CD4-positive, alpha-beta T cell treated with Interleukin-4 for 4 hours (primary cell): ENCODE measurements at places on chromosomes 11 and 22.

DNA sequence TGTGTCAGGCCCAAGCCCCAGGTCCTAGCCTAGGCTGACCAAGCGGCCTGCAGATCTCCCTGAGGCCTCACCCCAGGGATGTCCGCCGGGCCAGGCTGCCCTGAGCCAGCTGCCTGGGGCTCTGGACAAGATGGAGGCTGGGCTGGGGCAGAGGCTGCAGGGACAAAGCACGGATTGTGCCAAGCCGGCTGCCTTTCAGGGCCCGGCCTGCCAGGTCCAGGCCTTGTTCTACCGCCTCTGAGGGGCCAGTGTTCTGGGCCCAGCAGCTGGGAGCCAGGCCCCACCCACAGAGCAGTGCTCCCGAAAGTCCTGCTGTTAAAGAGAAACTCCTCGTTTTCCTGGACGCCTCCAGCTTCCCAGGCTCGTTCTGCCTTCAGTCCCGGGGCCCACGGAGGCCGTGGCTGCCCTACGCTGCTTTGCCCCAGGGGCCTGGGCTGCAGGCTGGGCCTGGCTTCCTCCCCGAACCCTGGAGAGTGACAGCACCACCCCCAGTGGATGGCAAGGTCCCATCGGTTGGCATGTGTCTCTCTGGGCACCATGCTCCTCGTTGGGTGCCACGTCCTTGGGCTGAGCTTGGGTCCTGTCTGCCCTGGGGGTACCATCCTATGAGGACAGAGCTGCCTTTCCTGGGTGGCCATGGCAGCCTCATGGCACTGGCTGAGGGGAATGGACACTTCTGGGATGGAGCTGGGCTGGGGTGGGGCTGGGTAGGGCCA lies 7.6 kb downstream of the BRSK2 start:
- DNase-seq = no peak

- DNase-seq = no peak
Measured at GRCh38 chr11:34358258-34358727, 483 bp upstream of the ABTB2 start.

GRCh38 chr11:2846056-2846455 lies 39.5 kb downstream of the CDKN1C start:
- no peak for DNase-seq

DNA sequence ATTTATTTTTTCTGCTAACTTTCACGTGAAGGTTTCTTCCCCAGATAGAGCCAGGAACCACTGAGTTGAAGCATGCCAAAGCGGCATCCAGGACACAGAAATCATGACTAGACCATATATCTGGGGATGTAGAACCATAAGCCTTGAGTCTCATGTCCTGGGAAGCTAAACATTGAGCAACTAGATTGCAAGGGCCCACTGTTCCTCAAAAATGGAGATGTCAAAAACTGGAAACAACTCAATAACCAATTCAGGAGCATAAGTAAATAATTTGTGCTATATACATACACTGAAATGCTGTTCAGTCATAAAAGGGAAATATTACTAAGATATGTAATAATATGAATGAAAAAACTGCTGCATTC lies 29.0 kb upstream of the CARD16 start:
- no peak for DNase-seq

- no peak for DNase-seq
Measured at GRCh38 chr11:42407341-42407740, 904.5 kb upstream of the API5 start.

- no peak for DNase-seq
Measured at GRCh38 chr11:9651899-9652748, 11.8 kb upstream of the SWAP70 start.

DNA sequence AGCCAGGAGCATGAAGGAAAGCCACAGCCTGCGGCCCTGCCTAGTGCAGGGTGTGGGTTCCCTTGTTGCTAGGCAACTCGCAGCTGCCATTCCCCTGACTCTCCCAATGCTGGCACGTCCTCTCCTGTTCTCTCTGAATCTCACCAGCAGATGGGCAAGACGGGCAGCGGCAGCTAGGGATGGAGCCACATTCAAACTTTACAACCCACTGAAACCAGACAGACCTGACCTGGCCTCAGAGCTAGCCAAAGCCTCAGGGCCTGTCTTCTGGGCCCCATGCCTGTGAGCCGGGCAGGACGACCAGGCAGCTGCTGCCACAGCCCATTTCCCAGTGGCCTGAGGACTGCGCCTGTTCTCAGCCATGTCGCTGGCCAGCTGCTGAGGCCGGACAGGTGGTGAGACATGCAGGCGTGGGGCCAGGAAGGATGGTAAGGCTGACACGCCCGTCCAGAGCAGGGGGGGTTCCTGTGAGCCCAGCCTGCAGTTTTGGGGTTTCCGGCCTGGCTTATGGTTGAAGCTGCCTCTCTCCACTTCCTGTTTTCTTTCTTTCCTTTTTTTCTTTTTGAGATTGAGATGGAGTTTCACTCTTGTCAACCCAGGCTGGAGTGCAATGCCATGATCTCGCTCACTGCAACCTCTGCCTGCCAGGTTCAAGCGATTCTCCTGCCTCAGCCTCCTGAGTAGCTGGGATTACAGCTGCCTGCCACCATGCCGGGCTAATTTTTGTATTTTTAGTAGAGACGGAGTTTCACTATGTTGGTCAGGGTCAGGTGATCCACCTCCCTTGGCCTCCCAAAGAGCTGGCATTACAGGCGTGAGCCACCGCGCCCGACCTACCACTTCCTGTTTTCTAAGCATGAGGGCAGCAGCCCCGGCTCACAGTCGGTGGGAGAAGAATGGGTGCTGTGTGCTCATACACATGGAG lies 4.1 kb downstream of the SUN2 start:
- DNase-seq = peak; percentile 83

DNA sequence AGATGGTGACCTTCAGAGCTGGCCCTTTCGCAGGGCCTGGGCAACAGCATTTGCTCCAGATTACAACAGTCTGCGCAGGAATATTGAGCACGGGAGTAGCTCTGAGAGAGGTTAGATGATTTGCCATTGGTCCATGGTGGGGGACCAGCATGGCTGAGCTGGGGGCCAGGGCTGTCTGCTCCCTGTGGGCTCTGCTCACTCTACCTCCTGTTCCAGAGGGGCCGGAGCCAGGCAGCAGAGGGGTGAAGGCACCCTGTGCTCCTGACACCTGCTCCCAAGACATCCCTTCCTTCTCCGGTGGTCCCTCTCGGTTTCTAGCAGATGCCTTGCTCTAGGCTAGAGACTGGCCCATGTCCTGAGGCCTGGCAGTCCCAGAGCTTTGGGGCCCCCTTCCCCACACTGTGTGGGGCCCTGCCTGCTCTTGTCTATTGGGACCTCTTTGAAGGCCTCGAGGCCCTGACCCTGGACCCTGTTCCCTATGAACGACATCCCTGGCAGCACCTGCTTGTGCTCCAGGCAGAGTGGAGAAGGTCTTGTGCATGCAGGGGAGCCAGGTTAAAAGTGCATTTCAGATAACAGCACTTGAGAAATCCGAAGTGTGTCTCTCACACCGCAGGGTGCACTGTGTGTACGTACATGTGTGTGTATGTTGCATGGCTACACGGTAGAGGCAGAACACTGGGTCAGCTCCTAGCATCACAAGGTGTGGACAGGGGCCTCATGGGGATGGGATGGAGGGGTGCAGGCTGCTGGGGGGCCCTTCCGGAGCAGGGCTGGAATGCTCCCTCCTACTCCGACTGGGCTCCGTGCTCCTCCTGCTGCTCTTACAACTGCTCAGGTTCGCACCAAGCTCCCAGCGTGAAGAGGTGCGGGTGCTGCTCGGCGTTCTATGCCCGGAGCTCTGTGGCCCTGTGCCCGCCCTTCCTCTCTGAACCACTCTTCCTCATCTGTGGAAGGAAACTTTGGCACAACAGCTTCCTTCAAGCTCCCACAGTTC lies 123.3 kb upstream of the B3GAT1 start:
- DNase-seq = no peak

GRCh38 chr11:11403763-11404725 lies 51.0 kb upstream of the CSNK2A3 start:
- no peak for DNase-seq

DNA sequence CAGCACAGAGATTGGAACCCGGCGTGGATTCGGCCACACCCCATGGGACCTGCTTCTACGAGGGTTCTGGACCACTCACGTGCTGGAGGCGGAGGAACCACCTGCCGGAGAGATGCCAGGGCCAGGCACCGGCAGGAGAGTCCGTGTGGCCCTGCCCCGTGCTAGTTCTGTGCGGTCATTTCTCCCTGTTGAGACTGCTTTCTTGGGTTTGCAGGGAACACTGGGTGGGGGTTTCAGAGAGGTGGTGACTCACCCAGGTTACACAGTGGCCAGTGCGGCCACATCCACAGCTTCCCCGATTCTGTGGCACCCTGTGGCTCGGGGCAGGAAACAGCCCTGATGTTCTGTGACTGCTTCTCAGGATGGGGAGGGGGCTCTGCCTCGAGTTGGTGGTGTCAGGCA lies 3.6 kb upstream of the PHLDA2 start:
- DNase-seq = no peak

- DNase-seq = no peak
Measured at GRCh38 chr22:45603619-45604018, 68.0 kb upstream of the ATXN10 start.

- DNase-seq = no peak
Measured at GRCh38 chr11:1283091-1283511, 26.3 kb downstream of the TOLLIP start.

DNA sequence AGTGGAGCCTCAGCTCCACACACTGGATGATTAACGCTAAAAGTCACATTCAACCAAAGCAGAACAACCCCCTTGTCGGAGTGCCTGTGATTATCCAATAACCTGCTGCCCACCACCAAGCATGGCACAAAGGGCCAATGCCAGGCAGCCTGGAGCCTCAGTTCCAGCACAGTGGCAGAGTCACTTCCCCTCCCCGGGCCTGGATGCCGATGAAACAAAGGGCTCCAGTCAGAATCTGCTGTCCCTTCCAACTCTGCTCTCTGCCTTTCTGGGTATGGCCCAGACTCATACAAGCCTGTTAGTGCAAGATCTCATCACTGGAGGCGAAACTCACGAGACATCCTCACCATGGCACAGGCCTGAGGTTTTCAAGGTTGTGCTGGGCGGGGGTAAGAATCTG lies 52.1 kb downstream of the CLTCL1 start:
- no peak for DNase-seq

GRCh38 chr11:26095340-26095739 lies 236.6 kb upstream of the ANO3 start:
- no peak for DNase-seq

- no peak for DNase-seq
Measured at GRCh38 chr22:45522462-45522861, 19.8 kb downstream of the FBLN1 start.

DNA sequence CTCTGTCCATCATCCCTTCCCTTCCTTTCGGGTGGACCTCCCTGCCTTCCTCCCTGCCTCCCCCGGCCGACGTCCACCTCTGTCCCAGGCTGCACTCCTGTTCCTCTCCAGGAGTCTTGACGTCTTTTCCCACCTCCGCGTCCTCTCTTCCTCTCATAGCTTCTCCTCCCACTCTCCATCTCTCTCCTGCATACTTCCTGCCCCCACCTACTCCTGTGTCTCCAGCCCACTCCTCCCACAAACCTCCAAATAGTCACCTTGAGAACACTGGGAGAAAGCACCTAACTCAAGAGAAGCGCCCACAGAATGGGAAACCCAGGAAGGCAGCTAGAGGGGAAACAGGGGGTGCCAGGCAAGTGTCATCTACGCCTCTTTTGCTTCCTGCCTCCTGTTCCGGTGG lies 60.8 kb downstream of the PDE2A start:
- DNase-seq = no peak

GRCh38 chr11:69854713-69855112 lies 35.5 kb upstream of the FGF3 start:
- no peak for DNase-seq

GRCh38 chr11:28535677-28536076 lies 427.5 kb downstream of the METTL15 start:
- no peak for DNase-seq

GRCh38 chr22:19878461-19879245 lies 24.0 kb upstream of the GNB1L start:
- no peak for DNase-seq

- no peak for DNase-seq
Measured at GRCh38 chr11:39221550-39222138, 2237.8 kb downstream of the LRRC4C start.

DNA sequence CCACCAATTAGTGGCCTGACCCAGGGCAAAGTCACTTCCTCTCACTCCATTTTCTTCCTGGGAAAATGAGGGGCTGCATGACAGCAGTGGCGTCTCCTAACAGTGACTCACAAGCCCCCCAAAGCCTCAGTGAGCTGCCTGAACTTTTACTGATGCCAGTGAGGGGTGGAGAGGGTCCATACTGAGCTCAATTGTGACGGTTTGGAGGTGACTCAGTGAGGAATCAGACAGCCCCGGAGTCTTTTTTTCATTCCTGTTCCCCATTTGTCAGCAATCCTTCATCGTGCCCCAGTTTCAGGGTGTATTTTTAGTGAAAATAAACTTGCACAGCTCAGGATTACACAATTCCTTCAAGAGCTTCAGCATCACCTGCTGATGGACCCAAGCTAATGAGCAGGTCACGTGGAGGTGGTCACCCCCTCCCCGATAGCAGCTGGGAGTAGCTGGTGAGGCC lies 30.1 kb upstream of the RASD2 start:
- DNase-seq = no peak

GRCh38 chr22:47174096-47174495 lies 411.6 kb downstream of the TBC1D22A start:
- no peak for DNase-seq

GRCh38 chr22:30252411-30253204 lies 6.0 kb upstream of the LIF start:
- DNase-seq = no peak

DNA sequence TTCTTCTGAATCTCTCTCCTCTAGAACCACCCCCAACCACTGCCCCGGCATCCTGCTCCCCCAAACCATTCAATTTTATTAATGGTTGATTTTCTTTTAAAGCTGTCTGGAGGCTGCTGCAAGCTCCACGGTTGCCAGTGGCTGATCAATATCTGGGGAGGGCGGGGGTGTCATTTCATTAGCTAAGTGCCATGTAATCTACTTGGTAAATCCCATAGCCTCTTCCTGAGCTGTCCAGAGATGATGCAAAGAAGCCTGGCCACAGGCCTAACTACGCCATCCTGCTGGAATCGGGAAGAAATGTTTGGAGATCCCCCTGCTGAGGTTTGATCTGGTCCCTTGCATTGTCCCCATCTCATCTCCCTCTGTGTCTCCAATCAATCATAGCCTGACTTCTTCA lies 440.1 kb downstream of the MIAT start:
- no peak for DNase-seq

- DNase-seq = peak; percentile 8
Measured at GRCh38 chr11:14454861-14455632, 44.6 kb downstream of the COPB1 start.

GRCh38 chr11:58928107-58928499 lies 11.2 kb upstream of the GLYATL1 start:
- no peak for DNase-seq

- no peak for DNase-seq
Measured at GRCh38 chr11:69381681-69382130, 87.8 kb downstream of the MYEOV start.
